Effector memory CD8-positive, alpha-beta T cell (primary cell): ENCODE measurements at places on chromosomes 13 and 19.

DNA sequence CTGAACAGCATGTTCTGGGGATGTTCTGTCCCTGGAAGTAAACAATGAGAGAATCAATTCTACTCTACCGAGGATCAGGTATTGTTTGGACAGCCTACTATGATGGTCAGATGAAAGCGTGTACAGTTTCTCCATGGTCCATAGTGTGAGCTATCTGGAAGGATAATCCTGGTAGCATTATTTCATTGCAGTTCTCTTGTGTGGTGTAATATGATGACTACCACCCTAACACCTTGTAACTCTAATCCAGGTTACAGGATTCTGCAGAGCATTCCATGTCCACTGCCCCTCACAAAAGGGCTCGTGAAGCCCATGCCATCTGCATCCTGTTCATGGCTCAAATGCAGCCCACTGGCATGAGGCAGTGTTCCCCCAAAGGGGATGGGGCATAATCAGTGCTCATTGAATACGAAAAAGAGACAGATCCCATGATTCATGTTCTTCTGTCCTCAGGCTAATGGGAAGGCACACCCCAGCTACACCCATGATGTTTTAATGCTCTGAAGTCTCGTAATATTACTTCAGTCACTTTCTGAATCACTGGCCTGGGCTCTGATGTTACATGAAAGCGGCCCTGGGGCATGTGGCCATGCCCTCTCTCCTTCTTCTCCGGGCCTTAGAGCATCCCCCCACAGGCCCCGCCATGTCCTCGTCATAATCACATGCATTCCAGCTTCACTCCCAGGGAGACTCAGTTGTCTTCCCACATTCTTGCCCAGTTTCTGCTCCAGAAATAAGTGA lies 68.4 kb downstream of the HSPH1 start:
- DNase-seq = no peak

- no peak for DNase-seq
These were observed 478.4 kb downstream of the PCDH9 start for GRCh38 chr13:66751691-66752090.

GRCh38 chr19:33225458-33225926 lies at the start of gene SLC7A10:
TSS of gene SLC7A10 (minus strand) at chr19:33225850. CDS start at chr19:33225703, 147 bp downstream.
- DNase-seq = no peak

- no peak for DNase-seq
These were observed 72.4 kb downstream of the KLF5 start for GRCh38 chr13:73131247-73131646.

GRCh38 chr13:112259511-112259910 lies 116.6 kb upstream of the SPACA7 start:
- DNase-seq = no peak

- DNase-seq = no peak
These were observed 5.1 kb downstream of the GRK1 start for GRCh38 chr13:113672002-113672651.

DNA sequence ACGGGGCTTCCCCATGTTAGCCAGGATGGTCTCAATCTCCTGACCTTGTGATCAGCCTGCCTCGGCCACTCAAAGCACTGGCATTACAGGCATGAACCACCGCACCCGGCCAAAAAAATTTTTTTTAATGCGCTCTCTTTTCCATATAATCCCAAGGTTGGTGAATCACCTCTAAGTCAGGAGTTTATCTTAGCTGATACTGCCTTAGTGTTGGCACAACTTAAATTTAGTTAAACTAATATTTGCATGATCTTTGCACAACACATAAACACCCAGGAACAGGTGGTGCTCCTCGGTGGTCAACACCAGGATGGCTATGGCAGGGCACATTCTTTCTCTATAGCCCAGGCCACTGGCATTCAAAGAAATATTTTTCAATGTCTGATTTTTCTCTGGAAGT lies 24.1 kb upstream of the PSG7 start:
- no peak for DNase-seq

- no peak for DNase-seq
These were observed 16.3 kb downstream of the ZIC5 start for GRCh38 chr13:99955107-99955746.

GRCh38 chr19:19214159-19214490 lies 2.4 kb downstream of the NCAN start:
- no peak for DNase-seq

- DNase-seq = no peak
These were observed 178.3 kb downstream of the STK24 start for GRCh38 chr13:98398581-98398980.

- DNase-seq = no peak
These were observed 7.0 kb downstream of the GNA15 start for GRCh38 chr19:3142781-3143337.

DNA sequence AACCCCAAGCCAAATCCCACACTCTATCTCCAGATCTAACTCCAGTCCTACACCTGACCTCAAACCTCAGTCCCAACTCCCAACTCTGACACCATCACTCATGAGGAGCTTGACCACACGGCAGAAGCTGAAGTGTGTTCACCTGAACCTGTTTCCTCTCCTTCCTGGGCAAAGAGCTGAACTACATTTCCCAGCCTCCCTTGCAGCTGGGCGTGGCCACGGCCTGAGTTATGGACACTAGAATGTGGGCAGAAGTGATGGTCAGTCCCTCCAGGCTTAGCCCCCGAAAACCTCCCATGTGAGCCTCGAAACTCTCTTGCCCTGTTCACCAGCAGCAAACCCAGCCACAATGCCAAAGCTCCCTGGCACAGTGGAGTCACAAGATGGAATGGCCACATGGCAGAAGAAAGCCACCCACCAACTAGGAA lies 19.5 kb upstream of the MEIS3 start:
- no peak for DNase-seq

DNA sequence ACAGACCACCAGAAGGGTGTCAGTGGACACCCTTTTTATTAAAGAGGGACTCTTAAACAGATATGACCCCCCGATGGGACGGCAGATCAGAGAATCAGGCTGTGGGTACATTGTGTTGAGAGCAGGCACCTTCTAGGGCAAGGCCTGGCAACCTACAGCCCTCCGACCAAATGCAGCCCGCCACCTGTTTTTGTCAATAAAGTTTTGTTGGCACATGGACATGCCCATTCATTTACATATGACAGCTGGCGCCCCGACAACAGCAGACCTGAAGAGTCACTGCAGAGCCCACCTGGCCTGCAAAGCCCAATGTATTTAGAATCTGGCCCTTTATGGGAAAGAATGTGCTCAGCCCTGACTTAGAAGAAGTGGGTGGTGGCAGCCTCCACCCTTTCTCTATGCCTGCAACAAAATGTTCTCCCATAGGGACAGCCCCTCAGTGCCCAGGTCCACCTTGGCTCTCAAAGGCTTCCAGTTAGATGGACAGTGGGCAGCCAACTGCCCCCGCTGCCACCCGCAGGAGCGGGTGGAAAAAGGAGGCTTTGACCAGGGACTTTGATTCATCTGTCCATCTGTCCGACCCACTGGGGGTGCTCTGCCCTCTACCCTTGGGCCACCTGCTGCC lies 184.9 kb downstream of the PTPRS start:
- DNase-seq = no peak

DNA sequence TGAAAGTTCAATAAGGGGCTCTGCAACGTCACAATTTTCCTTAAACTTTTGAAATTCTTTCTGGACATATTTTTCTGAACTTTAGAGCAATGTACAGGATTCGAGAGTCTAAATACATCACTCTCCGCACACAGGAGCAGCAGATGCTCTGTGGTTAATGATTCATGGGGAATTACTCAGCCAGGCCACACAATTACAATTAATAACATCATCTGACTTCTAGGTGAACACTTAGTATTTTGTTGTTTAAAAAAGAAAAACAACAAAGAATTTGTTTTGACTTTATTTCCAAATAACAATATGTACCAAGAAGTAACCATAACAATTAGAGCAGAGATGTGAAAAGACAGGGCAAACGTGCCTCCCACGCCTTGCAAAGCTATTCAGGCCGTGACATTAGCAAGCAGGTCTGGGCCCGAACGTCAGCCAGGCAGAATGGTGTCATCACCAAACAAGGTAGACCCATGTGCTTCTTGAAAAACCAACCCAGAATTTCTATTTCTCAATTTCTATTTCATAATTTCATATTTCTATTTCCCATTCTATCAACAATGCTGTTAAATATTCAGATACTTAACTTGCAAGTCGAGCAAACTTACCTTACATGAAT lies 236.3 kb downstream of the COL4A1 start:
- DNase-seq = no peak

DNA sequence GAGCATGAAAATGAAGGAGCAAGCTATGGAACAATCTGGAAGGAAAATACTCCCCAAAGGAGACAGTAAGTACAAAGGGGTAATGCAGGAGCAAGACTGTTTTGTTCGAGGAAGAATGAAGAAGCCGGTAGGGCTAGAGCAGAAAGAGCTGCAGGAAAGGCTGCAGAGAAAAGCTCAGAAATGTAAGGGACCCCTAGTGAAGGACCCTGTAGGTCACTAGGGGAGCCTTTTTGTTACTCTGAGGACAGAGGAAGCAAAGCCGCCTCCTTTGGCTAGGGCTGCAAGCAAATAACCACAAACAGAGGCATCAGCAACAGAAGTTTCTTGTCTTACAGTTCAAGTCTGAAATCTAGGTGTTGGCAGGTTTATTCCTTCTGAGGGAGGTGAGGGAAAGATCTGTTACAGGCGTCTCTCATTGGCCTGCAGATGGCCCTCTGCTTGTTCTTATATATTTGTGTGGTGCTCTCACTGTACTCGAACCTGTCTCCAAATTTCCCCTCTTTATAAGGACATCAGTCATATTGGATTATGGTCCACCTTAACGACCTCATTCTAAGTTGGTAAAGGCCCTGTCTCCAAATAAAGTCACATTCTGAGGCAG lies 362.3 kb downstream of the COG6 start:
- no peak for DNase-seq

GRCh38 chr13:100789025-100789424 lies 114.4 kb upstream of the TMTC4 start:
- no peak for DNase-seq

GRCh38 chr19:615619-616018 lies 17.7 kb downstream of the POLRMT start:
- DNase-seq = no peak

- no peak for DNase-seq
These were observed 36.6 kb downstream of the FOXO1 start for GRCh38 chr13:40629678-40630384.

DNA sequence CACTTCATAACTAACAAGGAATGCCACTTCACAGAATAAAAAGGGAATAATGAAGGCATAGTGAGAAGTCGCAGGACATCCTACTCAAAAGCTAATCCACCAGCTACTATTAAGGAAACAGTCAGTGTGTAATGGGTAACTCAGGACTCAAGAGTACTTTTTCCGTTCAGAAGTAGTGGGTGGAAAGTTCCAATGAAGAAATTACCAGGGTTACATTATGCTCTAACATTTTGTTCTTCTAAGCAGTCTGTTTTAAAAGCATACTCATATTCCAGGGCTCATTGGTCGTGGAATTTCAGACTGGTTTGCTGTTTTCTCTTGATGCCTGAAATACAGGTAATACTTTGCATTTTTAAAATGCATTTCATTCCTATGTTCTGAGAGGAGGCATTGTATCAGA lies 222.4 kb upstream of the IRS2 start:
- no peak for DNase-seq

DNA sequence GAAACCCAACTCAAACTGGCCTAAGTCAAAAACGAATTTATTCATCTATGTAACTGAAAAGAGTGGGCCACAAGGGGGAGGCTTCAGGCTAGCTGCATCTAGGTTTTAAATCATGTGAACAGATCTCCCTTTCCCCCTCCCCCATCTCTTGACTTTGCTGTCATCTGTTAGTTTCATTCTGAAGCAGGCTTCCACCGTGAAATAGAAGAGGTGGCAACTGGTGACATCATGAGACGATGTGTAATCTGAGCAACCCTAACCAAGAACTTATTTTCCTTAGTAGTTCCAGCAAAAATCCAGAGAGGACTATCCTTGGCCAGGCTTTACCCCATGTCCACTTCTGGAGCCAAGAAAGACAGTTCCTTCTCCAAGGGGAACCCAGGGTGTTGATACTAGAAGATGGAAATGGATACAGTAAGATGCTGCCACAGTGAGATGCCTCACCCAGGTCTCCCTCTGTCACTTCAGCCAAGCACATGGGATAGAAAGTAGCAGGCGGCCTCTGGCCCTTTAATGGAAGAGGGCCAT lies 9.4 kb downstream of the SAMD4B start:
- DNase-seq = no peak

DNA sequence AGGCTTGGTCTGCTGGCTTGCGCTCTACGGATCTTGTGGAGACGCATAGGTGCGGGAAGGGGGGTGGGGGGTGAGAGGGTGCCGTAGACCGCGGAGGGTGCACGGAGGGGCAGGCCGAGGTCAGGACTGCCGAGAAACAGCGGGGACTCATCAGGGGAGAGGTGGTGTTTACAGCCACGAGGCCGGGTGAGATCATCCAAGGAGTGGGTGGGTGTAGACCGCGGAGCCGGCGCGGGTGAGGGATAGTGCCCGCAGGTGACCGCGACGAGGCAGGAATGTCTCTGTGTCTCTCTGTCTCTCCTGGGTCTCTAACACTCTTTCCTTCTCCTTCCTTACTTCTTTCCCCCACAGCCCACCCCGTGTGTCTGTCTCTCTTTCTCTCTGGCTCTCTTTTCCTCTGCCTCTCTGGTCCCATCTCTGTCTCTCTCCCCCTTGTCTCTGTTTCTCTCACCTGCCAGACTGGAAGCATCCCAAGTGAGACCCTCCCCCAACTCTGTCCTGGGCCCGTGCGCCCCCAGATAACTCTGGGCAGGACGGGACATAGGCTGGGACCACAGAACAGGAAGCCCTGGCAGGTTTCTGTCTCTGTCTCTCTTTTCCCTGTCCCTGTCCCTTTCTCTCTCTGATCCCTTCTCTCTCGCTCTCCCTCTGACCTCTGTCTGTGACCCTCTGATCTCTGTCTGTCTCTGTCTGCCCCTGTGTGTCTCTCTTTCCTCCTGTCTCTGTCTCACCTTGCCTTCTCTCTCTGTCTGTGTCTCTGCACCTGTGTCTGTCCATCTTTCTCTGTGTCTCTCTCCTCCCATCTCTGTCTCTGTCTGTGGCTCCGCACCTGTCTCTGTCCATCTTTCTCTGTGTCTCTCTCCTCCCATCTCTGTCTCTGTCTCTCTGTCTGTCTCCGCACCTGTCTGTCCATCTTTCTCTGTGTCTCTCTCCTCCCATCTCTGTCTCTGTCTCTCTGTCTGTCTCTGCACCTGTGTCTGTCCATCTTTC lies 1.8 kb upstream of the KLK4 start:
- no peak for DNase-seq

DNA sequence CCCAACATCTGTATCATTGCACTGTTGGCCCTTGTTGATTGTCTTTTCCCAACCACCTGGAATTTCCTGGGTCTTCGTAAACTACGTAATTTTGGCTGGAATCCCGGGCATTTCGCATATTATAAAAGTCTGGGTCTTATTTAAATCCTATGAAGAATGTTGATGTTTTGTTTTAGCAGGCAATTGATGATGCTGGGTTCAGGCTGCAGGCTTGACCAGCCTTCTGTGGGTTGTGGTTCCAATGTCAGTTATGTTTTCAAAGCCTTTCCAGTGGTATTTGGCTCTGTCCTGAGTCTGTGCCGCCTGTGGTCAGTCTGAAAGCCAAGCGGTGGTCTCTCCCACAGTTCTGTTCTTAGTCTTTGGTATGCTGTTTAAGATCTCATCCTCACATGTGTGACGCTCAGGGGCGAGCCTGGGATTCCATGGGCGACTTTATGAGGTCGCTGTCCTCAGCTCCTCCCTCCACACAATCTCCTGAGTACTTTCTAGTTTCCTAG lies 12.4 kb downstream of the SLC35E1 start:
- DNase-seq = no peak
